CD4-positive, alpha-beta T cell treated with Interleukin-1 beta for 1 hour (primary cell): ENCODE measurements at places on chromosomes 6 and 20.

- DNase-seq, result no peak
Observed at GRCh38 chr6:38517005-38517404, 122.7 kb downstream of the BTBD9 start.

- DNase-seq, result no peak
Observed at GRCh38 chr6:157646012-157646411, 177.0 kb upstream of the SNX9 start.

DNA sequence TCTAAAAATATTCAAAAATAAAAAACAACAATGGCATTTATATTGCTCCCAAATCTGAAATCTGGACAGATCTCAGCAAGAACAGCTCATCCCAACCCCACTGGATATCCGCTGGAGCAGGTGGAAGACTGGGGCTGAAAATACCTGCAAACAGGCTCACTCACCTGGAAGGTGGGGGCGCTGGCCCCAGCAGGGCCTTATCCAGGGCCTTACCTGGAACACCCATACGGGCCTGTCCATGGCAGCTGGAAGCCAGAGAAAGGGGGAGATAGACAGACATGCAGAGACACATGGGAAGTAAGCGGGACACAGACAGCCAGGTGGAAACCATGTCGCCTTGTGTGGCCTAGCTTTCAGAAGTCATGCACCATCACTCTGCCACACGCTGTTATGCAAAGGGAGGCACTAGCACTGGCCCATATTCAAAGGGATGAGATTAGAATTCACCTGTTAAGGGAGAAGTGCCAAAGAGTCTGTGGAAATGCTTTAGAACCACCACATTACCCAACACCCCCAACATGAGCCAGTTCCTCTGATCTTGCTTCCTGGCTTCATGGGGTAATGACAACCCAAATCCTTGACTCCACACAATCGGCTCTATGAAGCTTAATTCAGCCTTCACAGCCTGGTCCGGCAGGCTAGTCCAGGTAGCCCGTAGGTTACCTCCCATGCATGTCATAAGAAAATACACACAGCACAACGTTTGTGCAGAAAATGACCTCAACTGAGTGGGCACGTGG, 99.0 kb upstream of the CDYL start:
- no peak for DNase-seq

GRCh38 chr6:105194106-105194505, 14.3 kb upstream of the POPDC3 start:
- no peak for DNase-seq

- DNase-seq, result no peak
Observed at GRCh38 chr6:27899543-27899942, 12.7 kb downstream of the OR2B2 start.

- no peak for DNase-seq
Observed at GRCh38 chr20:57652606-57653545, 32.6 kb upstream of the ZBP1 start.

DNA sequence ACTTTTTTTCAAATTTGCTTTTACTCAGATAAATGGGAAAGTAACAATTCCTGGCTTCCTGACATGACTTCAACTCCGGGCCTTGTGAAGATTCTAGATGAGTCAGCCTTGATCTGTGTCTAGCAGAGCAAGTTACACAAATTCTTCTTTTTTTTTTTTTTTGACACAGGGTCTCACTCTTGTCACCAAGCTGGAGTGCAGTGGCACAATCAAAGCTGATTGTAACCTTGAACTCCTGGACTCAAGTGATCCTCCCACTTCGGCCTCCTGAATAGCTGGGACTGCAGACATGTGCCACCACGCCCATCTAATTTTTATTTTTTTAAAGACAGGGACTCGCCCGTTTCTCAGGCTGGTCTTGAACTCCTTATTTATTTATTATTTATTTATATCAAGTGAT, 7.3 kb upstream of the ARHGAP18 start:
- no peak for DNase-seq

GRCh38 chr6:113936093-113936934, 34.6 kb downstream of the HDAC2 start:
- no peak for DNase-seq

DNA sequence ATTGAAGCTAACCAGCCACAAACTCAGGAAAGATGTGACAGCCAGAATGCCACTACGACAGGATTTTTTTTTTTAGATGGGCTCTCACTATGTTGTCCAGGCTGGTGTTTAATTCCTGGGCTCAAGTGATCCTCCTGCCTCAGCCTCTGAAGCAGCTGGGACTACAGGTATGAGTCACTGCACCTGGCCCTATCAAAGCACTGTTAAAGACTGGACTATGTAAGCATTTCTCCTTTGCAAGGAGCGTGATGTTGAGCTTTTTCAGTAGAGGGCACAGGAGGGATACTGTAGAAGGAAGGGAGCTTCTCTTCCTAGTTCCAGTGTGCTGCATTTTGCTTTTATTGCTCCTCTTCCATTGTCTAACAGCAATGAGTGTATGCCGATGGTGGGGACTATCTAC, 35.8 kb downstream of the ZBTB9 start:
- no peak for DNase-seq

GRCh38 chr20:25341716-25342680, 48.6 kb downstream of the ABHD12 start:
- DNase-seq, result no peak

DNA sequence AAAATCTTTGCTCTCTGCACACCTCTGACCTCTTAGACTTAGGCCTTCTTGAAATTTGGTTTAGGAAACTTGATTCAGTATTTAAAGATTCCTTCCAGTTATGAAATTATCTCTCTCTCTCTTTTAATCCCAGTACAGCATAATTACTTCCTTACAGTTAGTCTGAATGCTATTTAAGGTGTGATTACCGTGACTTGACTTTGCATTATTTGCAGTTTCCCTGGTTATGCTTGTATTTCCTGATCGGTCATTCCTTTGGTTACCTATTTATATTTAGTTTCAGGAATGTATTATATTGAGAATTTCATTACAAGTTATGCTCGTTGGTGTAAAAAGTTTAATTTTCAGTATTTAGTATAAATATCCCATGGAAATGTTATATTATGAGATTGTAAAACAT, 16.3 kb downstream of the TMEM170B start:
- no peak for DNase-seq

DNA sequence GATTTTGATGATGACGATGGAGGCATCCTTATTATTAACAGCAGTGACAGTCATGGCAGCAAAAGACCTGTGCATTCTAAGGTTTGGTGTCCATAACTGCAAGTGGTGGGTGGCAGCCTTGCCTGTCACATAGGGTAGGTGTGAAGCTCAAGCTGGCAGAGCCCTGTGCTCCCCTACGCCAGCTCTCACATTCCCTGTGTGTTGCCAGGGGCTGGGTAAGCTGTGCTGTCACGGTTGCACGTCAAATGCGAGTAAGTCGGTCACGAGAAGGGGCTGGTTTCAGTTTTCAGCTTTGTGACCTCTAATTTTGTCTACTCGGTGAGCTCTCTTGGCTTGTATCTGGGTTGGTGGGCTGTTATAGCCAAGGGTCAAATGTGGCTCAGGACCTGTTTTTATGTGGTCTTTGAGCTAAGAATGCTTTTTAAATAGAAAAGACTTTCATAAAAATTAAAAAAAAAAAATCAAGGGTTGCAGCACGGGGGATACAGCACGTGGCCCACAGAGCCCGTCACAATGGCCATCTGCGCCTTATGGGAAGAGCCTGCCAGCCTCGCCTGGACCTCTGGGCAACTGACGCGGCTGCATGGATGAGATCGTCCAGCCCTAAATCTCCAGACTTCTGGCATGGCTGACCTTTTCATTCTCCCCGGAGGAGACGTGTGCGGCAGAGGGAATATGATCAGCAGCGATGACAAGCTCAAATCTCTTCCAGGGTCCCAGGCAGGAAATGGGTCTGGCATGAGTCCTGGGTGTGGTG, 148.5 kb downstream of the PHACTR3 start:
- DNase-seq, result no peak

DNA sequence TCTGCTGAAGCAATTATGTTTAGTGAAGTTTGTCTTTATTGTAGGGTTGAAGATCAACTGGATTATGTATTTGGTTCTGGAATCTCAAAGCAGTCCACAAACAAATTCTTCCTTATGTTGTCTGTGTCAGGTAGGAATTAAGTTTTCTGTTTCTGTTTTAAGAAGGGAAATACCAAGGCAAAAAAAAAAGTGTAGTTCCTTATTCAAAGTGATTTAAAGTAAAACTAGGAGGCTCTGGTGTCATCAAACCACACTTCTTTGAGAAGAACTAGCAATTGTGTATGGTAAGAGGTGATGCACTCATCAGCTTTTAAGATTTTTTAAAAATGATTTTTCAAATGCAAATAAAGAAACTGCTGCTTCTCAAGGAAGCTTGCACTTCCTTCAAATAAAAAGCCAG, 1.9 kb downstream of the FAM135A start:
- DNase-seq, result no peak

DNA sequence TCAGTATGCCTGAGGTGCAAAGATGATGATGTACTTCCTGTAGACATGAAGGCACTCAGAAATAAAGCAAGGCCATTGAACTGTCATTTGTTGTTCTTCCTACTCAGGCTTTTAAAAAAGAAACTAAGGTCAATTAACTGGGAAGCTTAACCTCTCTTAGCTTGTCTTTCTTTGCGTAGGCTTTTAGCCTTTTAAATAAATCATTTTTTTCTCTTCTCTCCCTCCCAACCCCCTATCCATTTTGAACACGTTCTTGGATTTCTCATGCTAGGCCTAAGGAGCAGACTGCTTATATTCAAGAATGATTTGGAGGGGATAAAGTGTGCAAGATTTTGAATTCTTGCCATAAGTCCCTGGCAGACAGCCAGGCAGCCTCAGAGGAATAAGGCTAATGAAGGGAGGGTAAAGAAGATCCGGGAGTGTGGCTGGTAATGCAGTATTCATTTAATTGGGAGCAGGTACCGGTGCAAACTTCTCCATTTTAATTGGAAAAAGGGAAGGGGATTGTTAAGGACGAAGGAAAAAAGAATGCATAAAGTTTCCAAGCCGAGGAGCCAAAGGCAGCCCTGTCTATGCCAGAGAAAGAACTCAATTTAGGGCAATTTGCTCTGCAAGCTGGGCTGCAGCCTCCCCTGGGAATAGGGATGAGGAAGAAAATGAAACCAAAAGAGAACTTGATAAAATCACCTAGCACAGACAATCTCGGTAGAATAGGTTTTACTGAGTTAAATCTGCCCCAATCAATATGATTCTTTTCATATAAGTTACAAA, 343.8 kb upstream of the MMS22L start:
- DNase-seq, result no peak

DNA sequence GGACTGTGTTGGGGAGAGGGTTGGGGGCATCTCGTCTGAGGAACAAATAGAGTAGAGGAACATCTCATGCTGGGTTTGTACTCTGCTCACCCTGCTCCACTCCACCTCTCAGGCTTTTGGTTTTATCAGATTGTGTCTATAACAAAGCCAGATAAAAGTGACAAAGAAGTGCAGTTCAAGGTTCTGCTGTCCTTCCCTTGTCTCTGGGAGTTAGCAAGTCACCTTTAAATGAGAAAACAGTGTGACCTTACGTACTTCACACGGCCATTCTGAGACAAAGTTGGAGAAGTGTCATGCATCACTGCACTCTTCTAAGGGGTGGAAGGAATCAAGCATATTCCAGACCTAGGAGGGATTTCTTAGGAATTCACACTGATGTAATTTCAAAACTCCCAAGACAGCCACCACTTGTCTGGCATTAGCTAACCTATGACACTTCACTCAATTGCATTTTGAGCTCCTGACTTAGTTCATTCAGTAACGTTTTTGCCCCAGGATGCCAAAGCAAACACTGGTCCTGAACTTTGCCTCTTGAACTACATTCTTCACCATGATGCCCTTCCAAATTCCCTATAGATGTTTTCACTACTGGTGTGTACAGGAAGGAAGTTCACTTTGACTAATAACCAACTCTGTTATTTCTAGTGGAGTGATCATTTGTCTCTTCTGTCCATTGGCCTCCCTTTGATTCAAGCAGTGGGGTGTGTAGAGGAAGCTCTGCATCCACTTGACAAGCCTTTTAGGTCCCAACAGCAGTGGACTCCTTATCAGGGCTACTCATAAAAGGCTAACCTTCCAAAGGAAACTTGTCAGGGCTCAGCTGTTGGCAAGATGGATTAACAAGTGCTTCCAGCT, 647.6 kb upstream of the FLRT3 start:
- DNase-seq, result no peak

- no peak for DNase-seq
Observed at GRCh38 chr6:100376103-100376502, 88.6 kb downstream of the SIM1 start.

- DNase-seq, result no peak
Observed at GRCh38 chr6:16733085-16733484, 28.2 kb downstream of the ATXN1 start.

DNA sequence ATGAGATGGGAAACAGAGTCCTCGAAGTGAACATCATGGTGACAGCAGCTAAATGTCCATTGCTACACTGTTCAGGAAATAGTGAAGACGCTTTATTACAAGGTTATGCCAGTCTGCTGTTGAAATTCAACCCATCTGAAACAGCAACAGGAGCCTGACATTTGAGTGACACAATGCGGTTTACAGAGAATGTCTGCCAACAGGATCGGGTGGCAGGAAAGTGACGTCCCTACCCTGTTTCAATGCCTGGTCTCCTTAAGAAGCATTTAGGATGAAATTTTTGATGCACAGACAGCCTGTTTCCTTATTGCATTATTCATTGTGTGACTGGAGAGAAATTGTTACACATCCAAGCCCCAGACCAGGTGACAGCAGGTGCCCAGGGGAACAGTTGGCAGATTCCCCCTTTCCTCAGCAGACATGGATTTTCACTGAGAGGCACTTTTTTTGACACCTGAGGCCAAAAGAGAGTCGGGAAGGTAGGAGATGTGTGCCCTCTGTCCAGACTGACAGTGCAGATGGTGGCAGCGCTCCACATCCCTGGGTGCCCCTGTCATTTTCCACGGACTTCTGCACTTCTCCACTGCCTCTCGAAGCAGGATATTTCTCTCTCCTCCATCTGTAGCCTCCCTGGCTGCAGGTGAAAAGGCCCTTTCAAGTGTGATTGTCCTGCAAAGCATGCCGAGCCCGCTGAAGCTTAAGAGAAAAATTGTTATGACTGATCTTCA, 87.9 kb downstream of the BFSP1 start:
- DNase-seq, result no peak

DNA sequence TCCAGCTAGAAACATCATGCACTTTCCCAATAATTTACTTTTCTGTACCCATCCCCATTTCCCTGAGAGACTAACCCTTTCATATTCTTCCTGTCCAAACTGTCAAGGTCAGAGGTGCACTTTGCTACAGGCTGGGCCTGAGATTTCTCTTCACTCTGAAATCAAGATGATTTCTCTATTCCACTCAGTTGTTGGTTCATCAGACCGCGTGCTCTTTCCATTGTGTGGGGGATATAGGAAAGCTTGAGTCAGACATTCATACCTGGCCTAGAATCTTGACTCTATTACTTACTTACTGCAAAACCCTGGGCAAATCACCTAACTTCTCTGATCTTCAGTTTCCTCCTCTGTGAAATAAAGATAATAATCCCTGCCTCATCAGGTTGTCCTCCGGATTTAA, 4.7 kb upstream of the ZDHHC14 start:
- no peak for DNase-seq

DNA sequence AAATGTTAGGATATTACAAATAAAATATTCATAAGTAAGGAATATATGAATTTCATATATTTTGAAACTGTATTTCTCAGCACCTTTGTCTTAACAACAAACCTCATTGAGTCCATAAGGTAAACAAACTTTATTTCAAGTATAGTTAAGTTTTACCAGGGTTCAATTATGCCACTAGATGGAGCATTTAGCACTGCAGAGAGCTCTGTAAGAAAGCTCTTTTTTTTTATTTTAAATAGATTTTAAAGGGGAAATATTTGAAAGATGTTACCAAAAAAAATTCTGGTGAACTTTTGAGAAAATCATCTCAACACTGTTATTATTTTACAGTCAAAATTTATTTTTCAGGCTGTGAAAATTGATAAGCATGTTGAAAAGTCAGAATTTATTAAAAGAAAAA, 955.2 kb upstream of the EYS start:
- DNase-seq, result no peak
